Natural killer cell (primary cell): ENCODE measurements at places on chromosomes 7 and 10.

DNA sequence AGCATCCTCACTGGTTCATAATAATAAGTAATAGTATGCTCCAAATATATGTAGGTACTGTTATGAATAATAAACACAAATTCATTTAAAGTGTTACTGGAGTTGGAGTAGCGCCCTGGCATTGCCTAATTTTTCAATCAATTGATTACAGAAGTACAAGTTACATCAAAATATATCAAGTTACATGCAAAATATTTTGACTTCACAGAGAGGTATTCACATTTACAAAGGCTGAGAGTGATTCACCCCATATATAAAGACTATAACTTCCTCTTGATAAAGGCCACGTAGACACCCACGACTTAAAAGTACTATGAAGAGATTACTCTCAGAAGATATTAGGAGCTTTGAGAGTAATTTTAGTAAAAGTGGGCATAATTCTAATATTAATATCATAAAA lies 13.6 kb upstream of the COL17A1 start:
- no peak for DNase-seq

DNA sequence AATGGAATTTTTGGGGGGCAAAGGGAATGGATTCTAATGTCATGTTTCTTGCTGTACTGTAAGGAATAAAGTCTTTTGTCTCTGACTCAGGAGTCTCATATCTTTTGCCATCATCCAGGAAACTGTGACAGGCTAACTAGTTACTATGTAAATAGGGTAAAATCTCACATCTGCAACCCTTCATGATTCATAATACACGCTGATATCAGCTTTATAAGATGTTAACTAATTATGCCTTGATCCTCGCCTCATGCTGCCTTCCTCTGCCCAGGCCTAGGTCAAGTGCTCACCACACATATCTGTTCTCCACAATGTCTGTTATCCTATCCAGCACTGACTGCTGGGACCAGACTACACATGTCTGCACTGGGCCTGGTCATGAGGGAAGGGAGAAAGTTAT lies 81.3 kb upstream of the CXCL12 start:
- DNase-seq = no peak

DNA sequence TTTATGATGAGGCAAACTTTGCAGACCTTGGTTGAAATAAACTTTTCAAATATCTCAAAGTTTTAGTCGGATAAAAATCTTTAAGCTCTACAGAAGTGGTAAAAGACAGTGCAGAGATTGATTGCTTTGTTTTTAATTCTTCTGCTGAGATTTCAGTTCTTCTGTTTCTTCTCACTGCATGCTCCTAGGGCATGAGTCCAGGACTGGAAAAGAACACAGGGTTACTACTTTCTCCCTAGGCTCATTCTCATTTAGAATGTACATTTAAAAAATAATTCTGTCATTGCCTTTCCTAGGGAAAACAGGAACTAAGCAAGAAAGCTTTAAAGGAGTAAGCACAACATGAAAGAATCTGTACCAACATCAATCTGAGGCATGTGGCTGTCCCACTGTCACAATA lies 256.7 kb upstream of the DGKB start:
- DNase-seq = no peak

GRCh38 chr10:116674901-116675423 lies 54.2 kb downstream of the PNLIPRP2 start:
- no peak for DNase-seq
